Non-pigmented ciliary epithelial cell (primary cell): ENCODE measurements at places on chromosomes 3 and 15.

GRCh38 chr15:76730262-76730661 is 174.9 kb downstream of the SCAPER start:
- DNase-seq = no peak

DNA sequence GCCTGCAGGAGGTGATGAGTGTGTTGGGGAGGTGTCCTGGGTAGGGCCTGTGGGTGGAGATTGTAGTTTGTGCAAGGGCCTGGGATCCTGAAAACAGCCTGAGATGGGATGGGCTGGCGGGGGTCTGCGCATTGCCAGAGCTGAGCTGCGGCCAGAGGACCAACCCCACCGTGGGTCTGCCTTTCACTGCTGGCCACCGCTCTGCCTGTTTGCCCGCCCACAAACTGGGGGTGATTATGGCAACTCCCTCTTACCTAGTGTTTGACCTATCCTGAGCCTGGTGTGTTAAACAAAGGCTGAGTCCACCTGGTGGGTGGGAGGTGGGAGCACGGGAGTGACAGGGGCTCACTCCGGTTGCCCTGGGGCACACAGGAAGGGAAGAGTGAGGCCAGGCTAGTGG is 9.8 kb downstream of the ABTB1 start:
- no peak for DNase-seq

DNA sequence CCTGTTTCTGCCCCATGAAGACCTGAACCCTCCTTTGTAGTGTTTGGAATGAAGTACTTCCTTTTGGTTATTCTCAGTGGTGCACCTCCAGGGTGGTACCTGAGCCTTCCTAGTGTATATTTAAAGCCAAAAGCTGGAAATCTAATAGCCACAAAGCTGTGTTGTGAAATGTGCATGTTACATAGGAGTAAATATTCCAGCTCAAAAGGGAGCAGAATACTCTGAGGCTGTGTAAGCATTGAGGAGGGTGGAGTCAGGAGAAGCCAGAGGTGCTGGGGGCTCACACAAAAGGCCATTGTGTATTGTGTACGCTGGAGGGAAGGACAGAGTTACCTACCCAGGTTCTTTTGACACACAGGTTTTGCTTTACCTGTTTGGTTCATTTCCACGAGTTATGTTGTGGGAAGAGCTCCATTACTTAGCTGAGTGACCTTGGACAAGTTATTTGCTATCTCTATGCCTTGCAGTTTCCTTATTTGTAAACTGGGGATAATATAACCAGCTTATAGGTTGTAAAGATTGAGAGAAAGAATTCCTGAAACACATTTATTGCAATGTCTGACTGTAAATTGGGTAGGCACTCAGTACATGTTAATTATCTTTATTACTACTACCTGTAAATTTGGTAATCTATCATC is 24.7 kb downstream of the GPR171 start:
- no peak for DNase-seq

DNA sequence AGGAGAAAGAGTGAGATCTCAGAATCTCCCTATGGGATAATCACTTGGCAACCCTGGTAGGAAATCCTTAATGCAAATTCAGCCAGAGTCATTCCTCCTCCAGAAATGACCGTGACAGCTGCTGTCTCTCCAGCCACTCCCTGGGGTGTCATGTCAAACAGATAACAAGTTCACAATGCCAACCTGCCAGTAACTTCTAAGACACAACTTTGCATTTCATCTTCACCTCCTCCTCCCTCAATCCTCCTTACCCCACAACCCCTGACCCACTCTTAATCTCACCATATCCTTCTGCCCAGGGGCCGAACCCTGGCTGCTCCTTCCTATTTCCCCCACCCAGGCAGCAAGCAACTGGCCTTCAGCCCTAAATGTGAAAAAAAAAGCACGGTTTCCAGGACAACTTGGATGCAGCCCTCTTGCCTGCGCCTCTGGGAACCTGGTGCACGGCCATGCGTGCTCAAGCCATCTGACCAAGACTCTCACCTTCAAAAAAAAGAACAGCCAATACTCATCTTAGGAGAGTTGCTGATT is 166.0 kb downstream of the NTRK3 start:
- no peak for DNase-seq

DNA sequence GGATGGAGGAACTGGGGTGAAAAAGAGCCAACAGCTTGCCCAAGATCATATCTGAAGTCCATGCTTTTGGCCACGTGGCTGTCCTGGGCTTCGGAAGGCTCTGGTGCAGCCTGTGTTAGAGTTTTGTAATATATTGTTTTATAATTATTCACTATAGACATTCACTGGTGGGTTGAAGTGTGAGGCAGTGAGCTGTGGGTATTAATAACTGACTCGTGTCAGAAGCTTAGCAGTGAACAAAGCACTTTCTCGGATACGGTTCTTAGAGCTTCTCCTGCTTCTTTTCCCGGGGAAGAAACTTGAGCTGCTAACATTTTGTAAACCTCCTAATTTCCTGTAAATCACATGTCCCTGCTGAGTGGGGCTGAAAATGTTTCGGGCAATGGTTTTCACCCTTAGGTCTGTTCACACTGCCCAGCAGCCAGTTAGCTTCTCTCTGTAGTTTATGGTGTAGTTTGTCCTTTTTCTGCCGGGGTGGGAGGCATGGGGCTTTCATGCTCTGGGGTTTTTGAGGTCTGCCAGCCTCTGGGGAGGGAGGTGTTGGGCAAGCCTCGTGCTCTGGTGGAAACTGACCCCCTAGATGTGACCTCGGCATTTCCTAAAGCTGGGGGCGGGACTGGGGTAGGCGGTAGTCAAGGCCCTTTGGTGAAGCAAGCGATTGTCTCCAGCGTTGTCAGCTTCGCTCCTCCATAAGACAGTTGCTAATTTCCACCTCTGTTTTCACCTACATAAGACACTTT is 1.7 kb downstream of the MRAS start:
- DNase-seq = no peak

GRCh38 chr3:138964923-138965322 is 17.9 kb downstream of the FOXL2NB start:
- no peak for DNase-seq

GRCh38 chr15:96079041-96079440 is 251.5 kb upstream of the NR2F2 start:
- no peak for DNase-seq

DNA sequence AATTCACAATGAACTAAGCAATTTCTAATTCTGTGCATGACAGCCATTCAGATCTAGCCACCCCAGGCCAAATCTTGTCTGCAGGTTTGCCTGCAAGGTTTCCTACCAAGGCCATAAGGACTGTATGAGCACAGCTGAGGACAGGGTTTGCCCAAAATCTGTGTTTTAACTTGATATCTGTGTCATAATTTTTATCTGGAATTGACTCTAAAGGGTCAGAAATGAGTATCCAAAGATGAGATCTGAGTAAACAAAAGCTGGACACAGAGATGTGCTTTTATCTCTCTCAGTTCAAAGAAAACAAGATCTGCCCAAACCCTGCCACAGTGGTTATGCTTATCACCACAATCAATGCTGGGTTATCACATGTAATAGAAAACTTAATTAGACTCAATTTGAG is 154.6 kb upstream of the COL8A1 start:
- DNase-seq = no peak
